Naive thymus-derived CD4-positive, alpha-beta T cell (primary cell): ENCODE measurements at places on chromosomes 6 and 20. TPM values are rescaled to one million over a fixed set of nuclear protein-coding genes. Genes with fewer than 3 reads are reported as not detected.

GHRH gene
- not detected for total RNA-seq

DNA sequence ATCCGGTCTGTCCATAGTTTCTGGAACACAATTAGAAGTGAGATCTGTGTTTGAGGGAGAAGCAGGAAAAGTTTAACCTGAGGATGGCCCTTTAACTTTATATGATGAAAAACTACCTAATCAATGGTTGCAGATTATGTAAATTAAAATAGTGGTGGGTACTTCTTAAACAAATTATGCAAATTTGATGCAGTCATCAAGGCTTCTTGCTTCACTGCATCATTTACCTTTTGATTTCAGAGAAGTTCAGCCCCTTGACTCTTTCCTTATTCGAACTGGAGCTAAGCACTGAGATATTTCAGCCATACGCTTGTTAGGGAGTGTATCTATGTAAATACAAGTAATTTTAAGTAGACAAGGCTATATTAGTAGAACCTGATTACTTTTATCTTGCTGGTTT is 73.8 kb downstream of the JARID2 start:
- no peak for DNase-seq

DNA sequence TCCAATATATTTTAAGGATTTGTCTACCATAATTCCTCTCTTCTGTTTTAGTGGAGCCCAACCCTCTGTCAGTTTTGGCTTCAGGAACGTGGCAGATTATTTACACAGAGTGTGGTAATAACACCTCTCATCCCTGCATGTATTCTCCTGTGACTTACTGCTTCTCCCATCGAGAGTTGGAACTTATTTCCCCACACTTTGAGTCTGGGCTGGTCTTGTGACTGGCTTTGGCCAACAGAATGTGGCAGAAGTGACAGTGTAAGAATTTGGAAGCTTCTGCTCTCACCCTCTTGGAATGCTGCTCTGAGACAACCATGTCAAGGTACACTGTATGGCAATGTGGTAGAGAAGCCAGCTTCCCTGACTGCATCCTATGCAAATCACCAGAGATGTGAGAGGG is 407.7 kb downstream of the EPM2A start:
- no peak for DNase-seq

CD24 gene
- 0.18 and 0.24 TPM in 2 replicates for total RNA-seq

AVP gene
- total RNA-seq, result not detected

DNA sequence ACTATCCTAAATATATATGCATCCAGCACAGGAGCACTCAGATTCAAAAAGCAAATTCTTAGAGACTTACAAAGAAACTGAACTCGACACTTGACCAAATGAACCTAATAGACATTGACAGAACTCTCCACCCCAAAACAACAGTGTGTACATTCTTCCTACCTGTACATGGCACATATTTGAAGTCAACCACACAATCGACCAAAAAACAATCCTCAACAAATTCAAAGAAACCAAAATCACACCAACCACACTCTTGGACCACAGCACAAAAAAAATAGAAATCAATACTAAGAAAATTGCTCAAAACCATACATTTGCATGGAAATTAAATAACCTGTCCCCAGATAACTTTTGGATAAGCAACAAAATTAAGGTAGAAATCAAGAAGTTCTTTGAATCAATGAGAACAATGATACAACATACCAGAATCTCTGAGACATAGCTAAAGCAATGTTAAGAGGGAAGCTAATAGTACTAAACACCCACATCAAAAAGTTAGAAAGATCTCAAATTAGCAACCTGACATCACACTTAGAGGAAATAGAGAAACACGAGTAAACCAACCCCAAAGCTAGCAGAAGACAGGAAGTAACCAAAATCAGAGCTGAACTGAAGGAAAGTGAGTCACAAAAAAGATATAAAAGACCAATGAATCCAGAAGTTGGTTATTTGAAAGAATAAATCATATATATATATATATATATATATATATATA is 12.5 kb upstream of the TREM1 start:
- peak; percentile 81 for DNase-seq

GRCh38 chr20:57536771-57537724 is 12.1 kb upstream of the CTCFL start:
- no peak for DNase-seq

DNA sequence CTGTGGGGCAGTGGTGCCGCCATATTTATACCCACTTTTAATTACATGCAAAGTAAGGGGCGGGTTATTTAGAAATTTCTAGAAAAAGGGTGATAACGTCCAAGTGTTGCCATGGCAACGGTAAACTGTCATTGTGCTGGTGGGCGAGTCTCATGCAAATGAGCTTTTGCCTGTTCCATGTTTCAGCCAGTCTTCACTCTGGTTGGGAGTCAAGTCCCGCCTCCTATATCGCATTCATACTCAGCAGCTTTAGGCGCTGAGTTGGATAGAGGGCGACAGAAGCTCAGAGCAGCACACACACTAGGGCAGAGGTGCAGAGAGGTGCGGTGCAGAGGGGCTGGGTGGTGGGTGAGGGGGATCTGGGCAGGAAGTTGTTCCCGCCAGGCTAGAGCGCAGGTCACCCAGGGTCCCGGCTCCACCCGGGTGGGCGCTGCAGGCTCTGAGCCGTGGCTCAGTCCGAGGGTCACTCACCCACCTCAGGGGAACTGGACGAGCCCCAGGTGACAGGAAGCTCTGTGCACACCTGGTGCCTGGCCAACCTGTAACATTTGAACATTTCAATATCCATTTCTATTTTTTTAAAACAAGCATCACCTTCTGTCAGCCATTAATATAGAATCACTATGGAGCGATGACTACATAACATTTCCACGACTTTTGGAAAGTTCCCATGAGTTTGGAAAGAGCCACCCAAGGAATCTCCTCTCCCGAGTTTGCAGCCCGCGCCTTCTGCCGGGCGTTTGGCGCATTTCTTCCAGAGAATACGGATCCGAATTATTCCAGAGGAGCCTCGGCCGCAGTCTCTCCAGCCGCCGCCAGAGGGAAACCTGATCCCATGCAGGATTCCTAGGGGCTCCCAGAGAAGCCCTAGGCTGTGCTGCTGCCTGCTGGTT is 89.1 kb upstream of the PHACTR3 start:
- no peak for DNase-seq

AMD1 gene
- total RNA-seq, result 66.8 TPM

DNA sequence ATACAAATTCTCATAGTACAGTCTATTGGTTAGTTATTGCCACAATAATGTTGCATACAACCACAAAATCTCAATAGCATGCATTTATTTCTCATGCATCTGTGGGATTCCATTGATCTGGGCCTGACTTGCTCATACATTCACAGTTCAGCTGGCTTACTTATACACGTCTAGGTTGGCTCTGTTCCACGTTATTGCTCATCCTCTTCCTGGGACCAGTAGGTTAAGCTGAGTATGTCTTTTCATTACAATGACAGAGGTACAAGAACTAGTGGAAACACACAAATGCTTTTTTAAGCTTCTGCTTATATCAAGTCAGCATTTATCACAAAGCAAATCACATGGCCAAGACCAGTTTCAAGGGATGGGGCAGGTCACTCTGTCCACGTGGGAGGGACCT is 485.3 kb upstream of the BTBD3 start:
- no peak for DNase-seq

- no peak for DNase-seq
Measured at GRCh38 chr6:7887278-7887991, 23.2 kb downstream of the TXNDC5 start.

GRCh38 chr6:143755301-143755744 is 77.6 kb downstream of the PHACTR2 start:
- DNase-seq, result no peak

GRCh38 chr6:158751921-158752320 is 67.2 kb downstream of the EZR start:
- DNase-seq, result no peak

DNA sequence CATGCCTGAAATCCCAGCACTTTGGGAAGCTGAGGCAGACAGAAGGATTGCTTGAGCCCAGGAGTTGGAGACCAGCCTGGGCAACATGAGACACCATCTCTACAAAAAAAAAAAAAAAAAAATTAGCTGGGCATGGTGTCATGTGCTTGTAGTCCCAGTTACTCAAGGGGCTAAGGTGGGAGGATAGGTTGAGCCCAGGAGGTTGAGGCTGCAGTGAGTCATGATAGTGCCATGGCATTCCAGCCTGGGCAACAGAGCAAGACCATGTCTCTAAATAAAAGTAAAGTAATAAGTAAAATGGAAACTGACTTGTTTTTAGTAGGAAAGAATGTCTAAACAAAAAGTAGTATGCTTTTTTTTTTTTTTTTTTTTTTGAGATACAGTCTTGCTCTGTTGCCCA is 240.7 kb downstream of the ARID1B start:
- DNase-seq, result no peak

GRCh38 chr6:31697555-31697954 is 5.6 kb downstream of the ABHD16A start:
- DNase-seq, result no peak

DLL1 gene
- total RNA-seq, result 3.3 TPM

DNA sequence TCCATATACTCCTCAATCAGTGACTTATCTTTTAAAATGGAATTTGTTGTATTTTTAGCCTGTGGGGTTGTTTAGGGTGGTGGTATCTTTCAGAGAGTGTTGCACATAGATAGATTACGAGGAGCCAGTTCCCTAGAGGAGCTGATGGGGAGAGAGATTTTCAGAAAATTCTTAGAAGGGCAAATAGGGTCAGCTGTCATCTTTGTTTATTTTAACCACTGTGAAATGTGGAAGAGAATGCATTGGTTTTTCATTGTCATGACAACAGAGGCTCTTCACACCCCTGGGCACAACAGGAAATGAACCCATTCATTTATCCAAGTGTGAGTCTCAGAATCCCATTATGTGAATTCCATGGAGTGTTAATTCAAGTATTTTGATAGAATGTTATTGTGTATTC is 188.4 kb downstream of the JARID2 start:
- no peak for DNase-seq

DNA sequence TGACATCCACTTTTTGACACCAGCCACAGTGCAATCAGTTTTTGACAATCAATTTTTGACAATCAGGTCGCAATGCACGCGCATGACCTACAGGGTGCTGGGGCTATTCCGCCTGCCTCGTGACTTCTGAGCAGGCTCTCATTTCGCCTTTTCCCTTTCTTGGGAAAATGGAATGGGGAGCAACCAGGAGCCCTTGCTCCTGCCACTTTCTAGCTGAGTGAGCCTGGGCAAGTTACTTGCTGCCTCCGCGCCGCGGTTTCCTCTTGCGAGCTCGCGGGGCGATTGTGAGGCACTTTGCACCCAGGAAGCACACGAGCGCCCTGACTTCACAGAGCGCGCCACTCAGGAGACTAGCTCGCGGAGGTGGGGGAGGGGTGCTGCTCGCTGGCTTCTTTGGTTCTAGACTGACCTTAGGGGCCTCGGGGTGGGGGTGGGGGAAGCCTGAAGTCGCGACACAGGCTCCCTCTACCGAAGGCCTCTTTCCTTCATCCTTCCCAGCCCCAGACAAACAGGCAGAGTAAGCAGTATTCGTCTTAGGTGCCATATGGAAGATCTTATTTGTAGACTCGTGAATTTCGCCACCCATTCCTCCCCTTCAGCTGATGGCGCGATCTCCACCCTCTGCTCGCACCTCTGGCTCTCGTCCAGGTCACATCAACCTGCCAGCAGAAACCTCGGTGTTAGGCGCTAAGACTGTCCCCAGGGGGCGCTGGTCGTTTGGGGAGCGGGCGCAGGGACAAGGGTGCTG is 4.6 kb downstream of the TP53TG5 start:
- peak; percentile 86 for DNase-seq

DNA sequence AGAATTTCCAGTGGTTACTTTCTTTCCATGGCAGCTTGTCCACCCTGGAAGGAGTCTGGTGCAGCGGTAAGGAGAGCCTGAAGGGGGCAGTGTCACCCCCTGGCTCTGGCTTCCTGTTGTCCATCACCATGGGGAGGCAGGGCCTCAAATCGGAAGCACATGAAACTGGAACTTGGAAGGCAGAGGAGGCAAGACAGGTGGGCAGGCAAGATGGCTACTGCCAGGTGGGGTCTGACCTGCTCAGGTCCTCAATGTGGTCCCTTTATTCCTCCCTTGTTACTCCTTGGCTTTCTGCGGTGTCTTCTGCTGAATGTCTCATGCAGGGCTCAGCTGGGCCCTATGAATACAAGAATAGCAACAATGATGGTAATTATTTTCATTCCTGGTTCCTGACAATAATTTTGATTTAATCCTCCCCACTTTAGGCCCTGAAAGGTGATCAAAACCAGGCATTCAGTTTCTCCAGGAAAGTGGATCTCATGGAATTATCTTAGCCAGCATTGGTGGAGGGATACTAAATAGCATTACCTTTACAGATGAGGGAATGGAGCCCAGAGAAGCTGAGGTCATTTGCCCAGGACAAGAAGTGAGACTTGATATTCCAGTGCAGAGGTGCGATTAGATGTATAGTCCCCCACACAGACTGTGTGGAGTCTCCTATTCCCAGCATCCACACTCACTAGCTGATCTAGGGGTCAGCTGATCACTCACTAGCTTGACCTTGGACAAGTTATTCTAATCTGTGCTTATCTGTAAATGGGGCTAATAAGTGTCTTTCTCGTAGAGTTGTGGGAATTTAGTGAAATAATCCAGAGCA is 17.6 kb upstream of the SNAI1 start:
- no peak for DNase-seq
